ENCODE measurements at places on chromosomes 5 and 9.

GRCh38 chr9:23812673-23813072 is 13.4 kb downstream of the ELAVL2 start:
- DNase-seq, result no peak

GRCh38 chr5:1564182-1564748 is 40.5 kb upstream of the LPCAT1 start:
- no peak for DNase-seq

- no peak for DNase-seq
These were observed 329.1 kb upstream of the SLC24A2 start for GRCh38 chr9:20117986-20118385.

GRCh38 chr9:89684912-89685636 is 80.3 kb downstream of the GADD45G start:
- DNase-seq, result no peak

GRCh38 chr9:16651446-16651964 is 219.0 kb downstream of the BNC2 start:
- no peak for DNase-seq

- DNase-seq, result no peak
These were observed 7.3 kb downstream of the CNTRL start for GRCh38 chr9:121082075-121082474.

GRCh38 chr9:120718316-120718715 is 4.0 kb upstream of the MEGF9 start:
- DNase-seq, result no peak

DNA sequence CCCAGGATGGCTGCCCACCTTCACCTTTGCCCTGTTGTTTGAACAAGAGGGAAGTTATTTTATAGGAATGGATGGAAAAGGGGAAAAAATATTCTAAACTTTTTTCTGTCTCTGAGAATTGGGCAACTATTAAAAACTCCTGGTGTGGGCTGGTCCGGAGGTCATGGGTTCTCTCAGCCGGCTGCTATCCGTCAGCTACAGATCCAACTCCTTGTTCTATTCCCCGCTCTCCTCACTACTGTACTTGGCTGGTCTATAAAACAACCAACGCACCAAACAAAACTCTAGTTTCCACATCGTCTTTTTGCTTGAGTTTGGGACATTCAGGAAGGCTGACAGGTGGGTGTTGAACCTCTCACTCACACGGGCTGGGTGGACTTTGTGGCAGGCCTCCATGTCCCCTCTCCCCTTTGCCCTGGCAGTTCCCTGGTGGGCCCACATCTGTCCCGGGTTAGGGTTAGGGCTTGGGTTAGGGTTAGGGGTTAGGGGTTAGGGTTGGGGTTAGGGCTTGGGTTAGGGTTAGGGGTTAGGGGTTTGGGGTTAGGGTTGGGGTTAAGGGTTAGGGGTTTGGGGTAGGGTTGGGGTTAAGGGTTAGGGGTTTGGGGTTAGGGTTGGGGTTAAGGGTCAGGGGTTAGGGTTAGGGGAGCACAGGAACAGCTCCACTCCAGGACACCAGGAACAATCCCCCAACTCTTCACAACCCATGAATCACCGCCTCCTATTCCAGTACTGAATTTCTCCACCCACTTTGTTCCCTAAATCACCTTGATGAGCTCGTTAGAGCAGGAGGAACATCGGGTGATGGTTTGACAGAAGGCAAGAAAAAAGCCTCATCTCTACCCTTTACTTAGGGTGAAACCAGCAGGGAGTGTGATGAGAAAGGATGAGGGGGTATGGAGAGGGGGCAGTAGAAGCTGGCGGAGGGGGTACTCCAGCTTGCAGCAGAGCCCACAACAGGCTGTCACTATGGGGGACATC is 302.1 kb upstream of the IRX4 start:
- no peak for DNase-seq

- DNase-seq, result no peak
These were observed 71.8 kb upstream of the ADAMTS2 start for GRCh38 chr5:179417016-179417415.

DNA sequence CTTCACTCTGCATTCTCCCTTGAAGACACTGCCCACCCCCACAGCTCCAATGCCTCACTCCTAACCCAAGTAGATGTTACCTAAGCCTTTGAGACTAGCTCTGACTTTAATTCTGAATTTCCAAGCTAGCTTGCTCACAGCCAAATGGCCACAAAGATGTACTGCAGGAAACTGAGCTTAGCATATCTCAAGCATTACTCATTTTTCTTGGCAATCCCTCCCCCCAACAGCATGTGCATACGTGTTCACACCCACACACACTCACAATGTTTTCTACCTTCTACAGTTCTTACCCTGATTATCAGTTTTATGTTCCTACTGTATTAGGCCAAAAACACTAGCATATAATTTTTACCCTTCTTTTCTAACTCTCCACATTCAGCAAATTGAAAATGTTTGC is 13.7 kb upstream of the GRIA1 start:
- DNase-seq, result no peak

- DNase-seq, result no peak
These were observed 236.2 kb downstream of the SYK start for GRCh38 chr9:91037511-91038482.
